ENCODE measurements at places on chromosomes 1 and 21. TPM values are rescaled to one million over a fixed set of nuclear protein-coding genes. Genes with fewer than 3 reads are reported as not detected.
A peak's percentile ranks its signal among the peaks of the same experiment; 100 is the strongest.

Gene KCNE2
- 0.72 TPM for total RNA-seq

DNA sequence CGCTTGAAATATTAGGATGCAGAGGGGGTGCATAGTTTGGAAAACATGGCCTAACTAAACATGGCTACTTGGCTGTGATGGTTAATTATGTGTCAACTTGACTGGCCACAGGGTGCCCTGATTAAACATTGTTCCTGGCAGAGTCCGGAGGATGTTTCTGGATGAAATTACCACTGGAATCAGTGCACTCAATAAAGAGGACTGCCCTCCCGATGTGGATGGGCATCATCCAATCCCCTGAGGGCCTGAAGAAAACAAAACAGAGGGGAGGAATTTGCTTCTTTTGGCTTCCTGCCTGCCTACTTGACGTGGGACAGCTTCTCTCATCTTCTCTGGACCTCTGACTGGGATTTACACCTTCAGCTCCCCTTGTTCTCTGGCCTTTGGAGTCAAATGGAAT is 79.1 kb upstream of the KCNE2 start:
- DNase-seq, result peak; percentile 14

DNA sequence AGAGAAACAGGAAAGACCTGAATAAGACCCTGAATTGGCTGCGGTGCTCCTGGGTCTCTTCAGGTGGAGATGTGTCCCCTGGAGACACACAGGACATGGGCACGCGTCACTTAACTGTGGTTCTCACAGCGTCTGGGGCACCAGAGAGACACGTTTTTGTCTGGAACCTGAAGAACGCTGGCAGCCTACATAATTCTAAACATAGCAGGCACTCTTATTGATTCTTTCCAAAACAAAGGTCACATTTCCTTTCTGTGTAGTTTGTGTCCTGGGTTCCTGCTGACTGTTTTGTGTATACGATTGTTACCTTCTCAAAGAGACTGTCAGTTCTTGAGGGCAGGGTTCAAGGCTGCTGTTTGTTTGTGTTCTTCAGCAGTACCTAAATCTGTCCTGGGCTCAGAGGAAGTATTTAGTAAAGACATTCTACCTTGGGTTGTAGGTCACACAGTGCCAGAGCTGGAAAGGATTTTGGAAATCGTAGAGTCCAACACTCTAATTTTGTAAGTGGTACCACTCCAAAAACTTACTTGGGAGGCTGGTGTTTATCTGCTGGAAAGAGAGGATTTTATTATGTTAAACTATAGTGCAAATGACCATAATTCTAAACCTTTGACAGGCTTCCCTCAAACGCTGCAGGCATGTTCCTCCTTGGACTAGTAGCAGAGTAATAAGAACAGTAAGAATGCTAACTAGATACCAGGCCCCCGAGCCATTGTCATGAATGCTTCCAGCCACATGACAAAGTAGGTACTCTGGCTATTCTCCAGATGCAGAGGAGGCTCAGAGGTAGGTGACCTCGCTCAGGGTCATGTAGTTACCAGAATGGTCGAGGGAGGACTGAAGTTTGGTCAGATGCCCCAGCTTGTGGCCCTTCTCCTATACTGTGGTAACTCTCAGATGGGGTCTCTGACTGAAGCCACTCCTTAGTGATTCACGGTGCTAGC is 164.3 kb downstream of the DHRS3 start:
- no peak for DNase-seq

- DNase-seq, result no peak
Observed at GRCh38 chr1:156487862-156488261, 12.7 kb downstream of the MEF2D start.

DNA sequence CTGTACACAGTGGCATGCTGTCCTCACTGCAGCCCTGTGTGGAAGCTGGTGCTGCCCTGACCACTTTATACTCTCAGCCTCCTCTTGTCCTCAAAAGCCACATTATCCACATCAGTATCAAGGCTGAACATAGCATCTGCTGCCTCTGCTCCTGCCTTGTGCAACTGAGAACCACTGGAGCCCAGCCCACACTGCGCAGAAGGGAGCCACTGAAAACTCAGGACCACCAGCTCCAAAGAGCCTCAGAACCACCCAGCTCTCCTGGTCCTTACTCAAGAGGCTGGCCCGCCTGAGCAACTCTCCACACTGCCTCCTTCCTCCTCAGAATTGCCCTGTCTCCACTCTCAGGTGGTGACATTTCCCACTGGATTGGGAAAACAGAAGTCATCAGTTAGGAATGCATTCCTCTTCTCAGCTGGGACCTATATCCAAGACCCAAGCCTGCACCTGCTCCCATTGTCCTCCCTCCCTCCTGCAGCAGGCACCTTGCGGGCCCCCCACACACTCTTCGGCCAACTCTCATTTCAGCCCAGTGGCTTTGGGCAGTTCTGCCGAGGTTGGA is 7.0 kb upstream of the KISS1 start:
- DNase-seq, result no peak

GRCh38 chr1:235583511-235584001 is 66.0 kb downstream of the GNG4 start:
- no peak for DNase-seq

Gene NOS1AP
- total RNA-seq, result 2.9 TPM

Gene UBE2U
- total RNA-seq, result not detected

Gene POFUT2
- 47.9 TPM for total RNA-seq

GRCh38 chr1:200684015-200684414 is 14.3 kb upstream of the DDX59 start:
- DNase-seq, result no peak

DNA sequence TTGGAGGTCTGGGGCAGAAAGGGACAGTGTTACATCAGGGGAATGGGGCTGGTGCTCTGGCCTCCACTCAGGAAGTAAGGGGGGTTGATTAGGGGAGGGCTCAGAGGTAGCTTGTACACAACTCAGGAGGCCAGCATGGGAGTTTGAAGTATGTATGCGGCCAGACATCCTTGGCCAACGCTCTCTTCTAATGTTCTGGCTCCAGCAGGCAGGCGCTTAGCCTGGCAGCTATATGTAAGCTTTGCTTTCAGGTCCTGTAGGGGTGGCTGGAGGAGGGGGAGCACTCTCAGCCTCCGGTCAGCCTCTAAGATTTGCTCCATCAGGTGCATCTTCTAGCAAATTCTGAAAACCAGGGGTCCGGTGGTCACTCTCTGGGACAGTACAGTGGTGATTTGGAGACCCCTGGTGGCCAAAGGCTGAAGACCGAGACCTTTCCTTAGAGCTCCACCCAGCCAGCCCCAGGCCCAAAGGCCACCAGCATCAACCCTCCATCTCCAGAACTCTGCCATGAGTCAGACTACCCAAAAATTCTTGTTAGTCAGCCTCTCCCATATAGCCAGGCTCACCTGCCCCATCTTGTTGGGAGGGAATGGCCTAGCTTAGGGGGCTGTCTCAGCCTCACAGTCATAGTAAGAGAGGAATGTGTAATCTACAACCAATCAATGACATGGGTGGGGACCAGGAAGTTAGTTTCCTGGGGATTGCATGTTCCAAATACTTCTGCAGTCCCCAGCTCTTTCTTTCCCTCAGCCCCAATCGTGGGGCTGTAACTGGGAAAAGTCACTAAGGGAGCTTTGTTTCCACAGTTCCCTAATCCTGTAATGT is 9.7 kb upstream of the COL8A2 start:
- peak; percentile 79 for DNase-seq

Gene DYNLT5
- 4.3 TPM for total RNA-seq

DNA sequence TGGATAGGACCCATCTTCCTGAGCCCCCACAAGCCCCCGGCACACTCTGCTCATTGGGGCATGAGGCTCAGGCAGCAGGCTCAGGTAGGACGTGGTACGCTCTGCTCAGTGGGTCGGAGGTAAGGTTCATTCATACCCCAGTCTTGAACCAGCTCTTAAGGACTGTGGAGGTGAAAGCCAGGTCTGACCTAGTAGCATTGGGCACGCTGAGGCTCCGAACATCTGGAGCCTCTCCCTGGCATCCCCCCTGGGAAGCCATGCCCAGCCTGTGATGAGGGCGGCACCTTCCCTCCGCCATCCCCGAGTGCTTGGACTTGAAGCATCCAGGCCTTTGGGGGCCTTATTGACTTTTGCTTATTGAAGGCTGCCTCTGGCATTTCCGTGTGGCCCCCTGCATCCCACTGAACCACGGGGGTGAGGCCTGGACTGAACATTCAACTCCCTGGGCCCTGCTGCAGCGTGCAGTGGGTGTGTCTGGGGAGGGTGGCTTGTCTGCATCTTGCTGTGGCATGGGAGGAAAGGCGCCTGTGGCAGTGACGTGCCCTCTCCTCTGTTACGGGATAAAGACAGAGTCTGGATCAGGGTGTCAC is 50.0 kb downstream of the FAAP20 start:
- DNase-seq, result no peak

Gene NFASC
- total RNA-seq, result 6.0 TPM

Gene OPRD1
- total RNA-seq, result 0.72 TPM

DNA sequence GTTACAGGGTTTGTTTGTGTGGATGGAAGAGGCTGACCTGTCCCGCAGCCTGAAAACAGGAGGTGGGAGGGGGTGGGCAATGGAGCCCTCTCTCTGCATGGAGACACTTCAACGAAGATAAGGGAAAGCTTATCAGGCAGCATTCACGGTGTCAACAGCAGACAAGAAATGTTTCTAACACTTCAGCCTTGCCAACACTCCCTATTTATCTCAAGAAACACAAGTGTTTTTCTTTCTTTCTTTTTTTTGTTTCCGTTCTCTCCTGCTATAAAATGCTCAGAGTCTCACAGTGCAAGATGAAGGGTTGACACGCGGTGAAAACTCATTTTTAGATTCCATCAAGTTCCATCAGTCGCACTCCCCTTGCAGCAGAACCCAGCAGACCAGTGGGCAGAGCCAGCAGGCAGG is 594.4 kb downstream of the MATN1 start:
- DNase-seq, result peak; percentile 21

DNA sequence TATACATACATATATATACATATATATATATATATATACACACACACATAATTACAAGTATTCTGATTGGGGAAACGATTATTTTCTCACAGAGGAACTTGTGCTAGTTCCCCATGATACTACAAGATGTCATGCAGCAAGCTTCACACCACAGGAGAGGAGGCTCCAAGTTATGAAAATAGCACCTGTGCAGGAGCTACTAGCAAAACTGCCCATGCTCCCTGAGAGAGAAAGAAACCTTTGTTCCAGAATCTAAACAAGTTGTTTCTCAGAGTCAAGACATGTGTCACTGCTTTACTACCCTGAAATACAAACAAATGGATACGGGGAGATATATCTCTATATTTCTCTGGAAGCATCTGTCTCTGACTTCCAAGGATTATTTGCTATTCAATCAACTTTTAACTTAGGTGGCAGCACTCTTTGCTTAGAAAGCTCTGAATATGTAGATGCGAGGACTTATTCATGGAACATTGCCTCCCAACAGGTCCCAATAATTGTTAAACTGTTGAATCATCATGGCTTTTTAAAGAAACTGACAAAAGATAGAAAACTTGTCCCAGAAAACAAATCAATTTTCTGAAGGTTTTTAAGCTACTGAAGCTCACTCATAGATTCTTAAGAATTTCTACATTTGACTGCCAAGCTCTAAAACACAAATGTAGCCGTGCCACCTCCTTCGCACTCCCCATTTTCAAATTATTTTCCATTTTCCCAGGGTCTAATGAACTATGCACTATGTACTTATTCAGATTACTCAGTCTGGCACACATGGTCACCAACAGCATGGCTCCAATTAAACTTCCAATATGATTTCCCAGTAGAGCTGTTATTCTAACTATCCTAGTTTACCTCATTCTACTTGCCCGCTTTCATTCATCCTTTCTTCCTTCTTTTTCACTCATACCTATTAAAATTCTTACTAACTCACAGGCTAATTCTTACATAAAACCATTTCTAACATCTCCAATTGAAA is 929.1 kb downstream of the LTN1 start:
- DNase-seq, result no peak

DNA sequence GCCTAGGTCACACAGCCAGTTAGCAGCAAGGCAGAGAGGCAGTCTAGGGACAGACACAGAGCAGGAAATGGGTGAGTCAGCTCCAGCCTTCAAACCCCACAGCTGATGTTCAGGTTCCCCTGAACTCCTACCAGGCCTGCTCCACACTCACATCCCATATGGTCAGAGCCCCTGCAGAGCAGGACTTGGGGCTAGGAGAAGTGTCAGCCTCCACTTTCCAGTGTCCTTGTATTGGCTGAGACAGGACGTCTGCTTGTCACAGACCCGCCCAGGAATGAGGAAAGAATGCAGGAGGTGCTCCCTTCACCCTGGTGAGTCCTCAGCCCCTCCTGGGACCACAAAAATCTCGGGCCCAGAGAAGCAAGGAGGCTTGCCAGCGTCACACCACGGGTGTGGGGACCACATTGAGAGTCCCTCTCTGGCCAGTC is 92.5 kb downstream of the LACTBL1 start:
- DNase-seq, result no peak

DNA sequence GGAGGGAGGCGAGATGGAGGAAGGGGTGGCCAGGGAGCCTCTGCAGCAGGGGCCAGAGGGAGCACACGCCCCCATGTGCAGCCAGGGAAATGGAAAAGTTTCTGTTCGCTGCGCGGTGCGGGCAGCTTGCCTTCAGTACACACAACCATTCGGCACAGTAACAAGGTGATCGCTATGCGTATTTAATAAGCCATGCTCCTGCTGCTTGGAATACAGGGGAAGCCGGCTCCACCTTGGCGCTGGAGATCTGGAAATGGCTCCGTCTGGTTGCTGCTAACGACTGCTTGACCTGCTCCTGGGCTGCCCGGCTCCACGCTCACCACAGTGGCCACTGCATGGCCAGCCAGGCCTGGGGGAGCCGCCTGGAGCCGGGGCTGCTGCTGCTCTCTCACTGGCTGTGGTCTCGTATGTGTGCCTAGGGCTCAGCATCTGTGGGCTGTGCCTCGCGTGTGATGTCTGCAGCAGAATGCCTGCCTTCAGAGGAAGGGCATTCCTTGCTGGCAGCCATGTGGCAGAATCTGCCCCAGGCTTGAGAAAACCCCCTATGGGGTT is 86.4 kb upstream of the ACTL8 start:
- DNase-seq, result no peak

Gene KCNA10
- total RNA-seq, result not detected

DNA sequence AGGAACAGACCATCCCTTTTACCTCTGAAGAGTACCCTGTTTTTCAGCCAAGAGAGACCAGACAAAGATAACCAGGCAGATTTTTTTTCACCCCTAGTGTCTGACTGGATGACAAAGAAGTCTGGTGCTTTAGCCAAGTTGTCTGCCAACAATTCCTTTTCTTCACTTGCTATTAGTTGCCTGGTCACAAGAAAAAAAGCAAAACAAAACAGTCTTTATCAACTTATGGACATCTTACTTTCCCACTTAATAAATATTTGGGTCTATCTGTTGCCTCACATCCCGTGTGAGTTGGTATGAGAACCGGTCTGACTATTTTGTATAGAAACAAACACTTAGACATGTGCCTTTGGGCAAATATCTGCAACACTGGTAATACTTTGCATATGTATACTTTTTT is 662.9 kb downstream of the PLPP3 start:
- peak; percentile 86 for DNase-seq

Measured in umbilical cord (tissue), 2 donors.